ENCODE measurements at places on chromosomes 12 and 14. TPM values are rescaled to one million over a fixed set of nuclear protein-coding genes. Genes with fewer than 3 reads are reported as not detected.

LRP1 gene
- total RNA-seq, result 24.9 TPM

DNA sequence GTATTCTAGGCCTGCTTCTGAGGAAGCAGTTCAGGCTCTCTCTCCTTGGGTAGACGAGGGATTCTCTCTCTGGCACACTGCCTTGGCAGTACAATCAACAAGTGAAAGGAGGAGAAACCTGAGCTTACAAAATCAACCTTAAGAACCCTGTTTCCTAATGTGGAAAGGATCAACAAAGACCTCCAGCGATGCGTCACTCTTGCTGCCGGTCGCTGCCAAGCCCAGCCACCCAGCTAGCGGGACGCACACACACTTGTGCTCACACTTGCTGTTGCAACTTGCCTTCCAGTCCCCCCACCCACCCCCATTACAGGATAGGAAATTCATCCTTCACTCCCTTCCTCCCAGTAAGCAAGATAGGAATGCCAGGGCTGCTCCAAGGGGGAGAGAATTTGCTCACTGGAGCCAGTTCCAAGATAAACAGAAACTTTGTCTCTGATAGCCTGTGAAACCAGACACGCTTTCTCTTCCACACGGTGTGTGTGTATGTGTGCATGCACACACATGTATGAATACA, 144.3 kb downstream of the BCL11B start:
- peak; percentile 3 for DNase-seq

CD163 gene
- total RNA-seq, result not detected

C12orf60 gene
- total RNA-seq, result 0.69 TPM

DNA sequence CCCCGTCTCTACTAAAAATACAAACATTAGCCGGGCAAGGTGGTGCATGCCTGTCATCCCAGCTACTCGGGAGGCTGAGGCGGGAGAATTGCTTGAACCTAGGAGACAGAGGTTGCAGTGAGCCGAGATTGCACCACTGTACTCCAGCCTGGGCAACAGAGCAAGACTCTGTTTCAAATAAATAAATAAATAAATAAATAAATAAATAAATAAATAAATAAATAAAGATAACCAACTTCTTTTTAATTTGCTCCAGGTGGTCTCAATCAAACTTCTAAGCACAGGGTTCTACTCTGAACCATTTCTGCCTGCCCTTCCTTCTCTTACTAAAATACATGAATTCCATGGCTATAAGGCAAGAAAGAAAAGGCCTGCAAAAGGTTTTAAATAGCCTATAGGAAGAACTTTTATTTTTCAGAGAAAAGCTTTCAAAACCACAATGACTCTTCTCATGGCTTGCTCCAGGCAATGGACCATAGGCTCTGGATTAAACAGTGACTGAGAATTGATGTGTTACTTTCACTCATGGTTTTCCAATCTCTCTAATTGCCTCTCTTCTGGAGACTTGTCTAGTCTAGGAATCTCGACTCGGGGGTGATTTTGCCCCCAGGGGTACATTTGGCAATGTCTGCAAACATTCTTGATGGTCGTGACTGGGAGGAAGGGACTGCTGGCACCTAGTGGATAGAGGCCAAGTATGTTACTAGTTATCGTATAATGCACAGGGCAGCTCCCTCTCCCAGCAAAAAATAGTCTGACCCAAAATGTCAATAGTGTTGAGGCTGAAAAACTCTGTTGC, 14.4 kb downstream of the IGF1 start:
- peak; percentile 28 for DNase-seq

DNA sequence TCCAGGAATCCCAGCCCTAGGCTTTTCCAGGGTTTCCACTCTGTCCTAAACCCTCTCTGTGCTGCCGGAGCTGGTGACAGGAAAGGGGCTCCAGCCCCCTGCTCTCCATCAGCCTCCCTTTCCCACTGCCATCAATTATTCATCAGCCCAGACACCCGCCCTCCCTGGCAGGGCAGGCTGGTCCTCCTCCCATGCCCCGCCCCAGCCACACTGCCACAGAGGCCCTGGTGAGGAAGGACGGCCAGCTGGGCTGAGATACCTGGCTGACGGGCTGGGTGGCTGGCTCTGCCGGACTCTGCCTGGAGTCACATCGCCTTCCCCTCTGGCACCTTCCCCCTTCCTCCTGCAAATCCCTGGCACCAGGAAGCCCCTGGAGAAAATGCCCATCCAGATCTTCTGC, 11.9 kb upstream of the SMARCD1 start:
- DNase-seq, result no peak

DNA sequence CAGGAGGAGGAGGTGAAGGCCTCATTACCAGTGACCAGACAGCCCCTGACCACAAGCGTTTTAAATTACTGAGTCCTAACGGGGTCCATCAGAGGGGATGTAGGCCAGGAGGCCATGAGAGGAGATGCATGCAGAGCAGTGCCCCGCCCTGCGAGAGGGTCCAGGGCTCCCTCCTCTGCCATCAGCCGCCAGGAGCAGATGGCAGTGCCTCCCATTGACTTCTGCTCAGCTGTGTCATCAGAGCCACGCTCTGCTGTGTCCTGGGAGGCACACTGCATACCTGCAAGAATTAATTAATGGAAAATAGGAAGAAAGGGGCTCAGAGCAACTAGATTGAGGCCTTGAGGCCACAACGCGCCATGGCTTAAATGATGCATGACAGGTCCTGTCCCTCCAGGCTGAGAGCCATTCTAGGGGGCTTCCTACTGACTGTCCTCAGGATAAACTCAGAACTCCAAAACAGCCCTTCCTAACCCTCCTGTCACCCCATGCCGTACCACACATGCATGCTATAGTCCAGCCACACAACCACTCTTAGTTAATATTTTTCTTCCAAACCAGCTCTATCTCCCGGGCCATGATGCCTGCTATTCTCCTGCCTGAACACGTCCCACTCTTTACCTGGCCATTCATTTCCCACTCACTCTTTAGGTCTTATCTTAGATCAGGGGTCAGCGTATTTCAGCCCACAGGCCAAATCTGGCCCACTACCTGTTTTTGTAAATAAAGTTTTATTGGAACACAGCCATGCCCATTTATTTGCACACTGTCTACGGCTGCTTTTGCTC, 235.8 kb downstream of the KSR2 start:
- DNase-seq, result no peak

DNA sequence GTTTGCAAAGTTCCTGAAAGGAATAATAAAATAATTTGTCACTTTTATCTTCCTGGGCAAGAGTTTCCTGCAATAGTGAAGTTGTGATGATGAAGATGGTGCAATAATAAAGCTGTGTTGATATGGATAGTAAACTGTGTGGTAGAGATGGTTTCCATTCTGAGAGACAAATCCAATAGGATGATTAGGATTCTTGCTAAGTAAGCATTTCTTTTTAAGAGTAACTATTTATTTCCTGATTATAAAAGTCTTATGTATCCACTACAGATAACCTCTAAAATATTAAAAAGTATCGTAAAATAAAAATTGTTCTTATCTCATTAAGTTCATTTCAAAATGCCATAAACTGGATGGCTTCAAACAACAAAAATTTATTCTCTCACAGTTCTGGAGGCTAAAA, 28.7 kb downstream of the TSPAN11 start:
- no peak for DNase-seq

DNA sequence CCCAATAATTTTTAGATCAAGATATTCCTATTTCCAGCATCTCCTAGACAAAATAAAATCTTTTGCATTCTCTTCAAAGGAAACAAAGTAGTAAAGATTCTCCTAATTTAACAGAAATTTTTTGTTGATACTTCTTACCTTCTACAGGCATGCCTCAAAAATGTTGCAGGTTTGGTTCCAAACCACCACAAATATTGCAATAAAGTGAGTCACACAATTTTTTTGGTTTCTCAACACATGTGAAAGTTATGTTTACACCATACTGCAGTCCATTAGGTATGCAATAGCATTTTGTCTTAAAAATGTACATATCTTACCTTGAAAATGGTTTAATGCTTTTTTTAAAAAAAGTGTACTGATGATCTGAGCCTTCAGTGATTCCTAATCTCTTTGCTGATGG, 65.6 kb upstream of the USP15 start:
- peak; percentile 26 for DNase-seq

- no peak for DNase-seq
These were observed 35.1 kb downstream of the CCNK start for GRCh38 chr14:99516156-99516870.

SPSB2 gene
- 6.1 TPM for total RNA-seq

GRCh38 chr14:77002889-77003288, 25.6 kb downstream of the IRF2BPL start:
- DNase-seq, result no peak
